T follicular helper cell (primary cell): ENCODE measurements at places on chromosomes 5 and 9.
A peak's percentile ranks its signal among the peaks of the same experiment; 100 is the strongest.

GRCh38 chr5:176550275-176550831, 1.2 kb downstream of the CDHR2 start:
- no peak for DNase-seq

DNA sequence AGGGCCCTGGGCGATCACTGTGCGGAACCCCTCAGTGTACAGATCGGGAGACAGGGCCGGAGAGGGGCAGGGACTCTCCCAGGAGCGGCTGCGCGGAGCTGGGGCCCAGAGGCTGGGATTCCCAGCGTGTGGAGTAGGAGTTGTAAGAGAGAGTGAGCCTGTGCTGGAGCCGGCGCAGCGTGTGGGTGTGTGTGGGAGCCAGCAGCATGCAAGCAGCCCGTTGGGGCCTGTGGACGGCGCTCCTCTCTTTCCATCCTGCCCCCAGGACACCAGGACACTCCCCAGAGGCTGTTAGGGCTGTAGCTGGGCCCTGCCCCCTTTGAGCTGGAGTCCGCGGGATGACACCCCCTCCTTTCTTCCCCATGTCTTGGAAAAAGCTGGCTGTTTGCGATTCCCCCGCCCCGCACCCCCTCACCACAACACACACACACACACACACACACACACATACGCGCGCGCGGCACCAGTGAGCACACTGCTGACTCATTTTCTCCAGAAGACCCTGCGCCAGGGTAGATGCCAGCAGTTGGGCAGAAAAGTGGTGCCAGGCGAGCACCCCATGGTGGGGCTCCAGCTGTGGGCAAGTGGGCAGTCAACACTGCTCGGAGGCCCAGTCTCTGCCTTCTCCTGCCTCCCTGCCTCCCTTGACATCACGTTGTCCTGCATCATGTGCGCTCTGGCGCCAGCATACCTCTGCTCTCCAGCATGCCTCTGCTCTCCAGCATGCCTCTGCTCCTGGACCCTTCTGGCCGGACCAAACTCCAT, 1.5 kb downstream of the COL27A1 start:
- no peak for DNase-seq

GRCh38 chr9:86246752-86247161, 12.7 kb downstream of the C9orf153 start:
- no peak for DNase-seq

DNA sequence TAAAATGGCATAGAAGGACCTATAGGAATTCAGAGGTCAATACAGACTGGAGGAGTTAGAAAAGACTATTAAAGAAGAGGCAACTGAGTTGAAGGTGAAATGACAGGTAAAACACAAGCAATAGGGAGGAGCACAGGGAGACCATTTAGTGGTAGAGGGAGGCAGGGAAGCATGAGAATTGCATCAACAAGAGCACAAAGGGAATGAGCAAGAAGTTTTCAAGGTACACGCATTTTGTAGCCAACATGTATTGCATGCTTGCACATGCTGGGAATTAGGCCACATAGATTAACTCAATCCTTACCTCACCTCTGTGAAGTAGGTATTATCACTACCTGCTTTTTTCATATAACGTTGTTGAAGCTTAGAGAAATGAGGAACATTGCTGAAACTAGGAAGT, 42.3 kb downstream of the PLPP1 start:
- DNase-seq: no peak

DNA sequence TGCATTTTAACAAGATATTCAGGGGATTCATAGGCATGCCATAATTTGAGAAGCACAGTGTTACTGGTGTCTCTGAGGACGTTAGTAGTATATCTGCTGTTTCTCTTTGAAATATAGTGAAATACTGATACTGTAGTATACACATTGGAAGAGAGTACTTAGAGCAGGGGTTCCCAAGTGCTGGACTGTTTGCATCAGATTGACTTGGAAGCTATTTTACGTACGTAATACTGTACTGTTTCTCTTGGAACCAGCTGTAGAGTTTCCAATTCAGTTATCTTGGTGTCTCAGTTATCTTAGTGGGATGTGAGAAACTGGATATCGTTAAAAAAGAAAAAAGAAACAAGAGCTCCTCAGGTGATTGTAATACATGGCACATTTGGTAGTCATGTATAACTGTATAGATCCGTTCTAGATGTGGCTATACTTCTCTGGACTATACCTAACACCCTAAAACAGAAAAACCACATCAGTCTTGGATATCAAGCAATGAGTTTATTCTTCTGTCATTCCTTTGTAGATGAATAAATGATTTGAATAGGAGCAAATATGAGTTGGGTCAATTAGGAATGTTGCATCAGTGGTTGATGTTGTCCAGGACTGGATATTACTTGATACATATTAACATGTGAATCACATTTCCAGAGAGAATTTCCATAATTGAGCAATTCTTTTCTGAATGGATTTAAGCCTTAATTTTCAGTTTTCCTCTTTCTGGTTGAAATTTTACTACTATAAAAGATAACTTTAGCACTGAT, 33.4 kb downstream of the PRRC1 start:
- no peak for DNase-seq

- no peak for DNase-seq
Observed at GRCh38 chr5:141560151-141560550, 58.6 kb downstream of the DIAPH1 start.

DNA sequence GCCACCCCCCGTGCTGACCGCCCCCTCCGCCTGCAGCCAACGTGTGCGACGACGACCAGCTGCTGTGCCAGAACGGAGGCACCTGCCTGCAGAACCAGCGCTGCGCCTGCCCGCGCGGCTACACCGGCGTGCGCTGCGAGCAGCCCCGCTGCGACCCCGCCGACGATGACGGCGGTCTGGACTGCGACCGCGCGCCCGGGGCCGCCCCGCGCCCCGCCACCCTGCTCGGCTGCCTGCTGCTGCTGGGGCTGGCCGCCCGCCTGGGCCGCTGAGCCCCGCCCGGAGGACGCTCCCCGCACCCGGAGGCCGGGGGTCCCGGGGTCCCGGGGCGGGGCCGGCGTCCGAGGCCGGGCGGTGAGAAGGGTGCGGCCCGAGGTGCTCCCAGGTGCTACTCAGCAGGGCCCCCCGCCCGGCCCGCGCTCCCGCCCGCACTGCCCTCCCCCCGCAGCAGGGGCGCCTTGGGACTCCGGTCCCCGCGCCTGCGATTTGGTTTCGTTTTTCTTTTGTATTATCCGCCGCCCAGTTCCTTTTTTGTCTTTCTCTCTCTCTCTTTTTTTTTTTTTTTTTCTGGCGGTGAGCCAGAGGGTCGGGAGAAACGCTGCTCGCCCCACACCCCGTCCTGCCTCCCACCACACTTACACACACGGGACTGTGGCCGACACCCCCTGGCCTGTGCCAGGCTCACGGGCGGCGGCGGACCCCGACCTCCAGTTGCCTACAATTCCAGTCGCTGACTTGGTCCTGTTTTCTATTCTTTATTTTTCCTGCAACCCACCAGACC, 80.2 kb downstream of the NTNG2 start:
- DNase-seq: peak; percentile 32
